Mesothelial cell of epicardium (in vitro differentiated cells): ENCODE measurements at places on chromosomes 13 and 19. TPM values are rescaled to one million over a fixed set of nuclear protein-coding genes. Genes with fewer than 3 reads are reported as not detected.

ERFL gene
- 0.49 to 0.67 TPM (median 0.59 TPM) in 3 replicates for total RNA-seq

NPAS1 gene
- 3.4 to 3.9 TPM (median 3.9 TPM) in 3 replicates for total RNA-seq

RFPL4AL1 gene
- not detected in 3 replicates for total RNA-seq

TMEM221 gene
- 4.8 to 6.0 TPM (median 5.1 TPM) in 3 replicates for total RNA-seq

NDUFA11 gene
- total RNA-seq: 229 to 235 TPM (median 233 TPM) in 3 replicates

PEG3 gene
- not detected in 3 replicates for total RNA-seq

ZNF563 gene
- total RNA-seq: 3.9 to 5.0 TPM (median 4.5 TPM) in 3 replicates

ZNF430 gene
- 18.8 to 23.1 TPM (median 22.6 TPM) in 3 replicates for total RNA-seq

JOSD2 gene
- 16.4 to 18.7 TPM (median 17.5 TPM) in 3 replicates for total RNA-seq

ZSCAN4 gene
- total RNA-seq: not detected in 3 replicates
